ENCODE measurements at places on chromosomes 11 and 22. TPM values are rescaled to one million over a fixed set of nuclear protein-coding genes. Genes with fewer than 3 reads are reported as not detected.

C11orf24 gene
- 11.4 TPM for total RNA-seq

DPP3 gene
- total RNA-seq, result 28.5 TPM

- no peaks in the 10 kb centered on the region for H3K4me1 ChIP-seq
- H3K27ac ChIP-seq, result no peak overlapping the region
- DNase-seq, result no peak
- no peaks in the 10 kb centered on the region for H3K27me3 ChIP-seq
Observed at GRCh38 chr11:129285402-129285786, 90.3 kb upstream of the BARX2 start.

DNA sequence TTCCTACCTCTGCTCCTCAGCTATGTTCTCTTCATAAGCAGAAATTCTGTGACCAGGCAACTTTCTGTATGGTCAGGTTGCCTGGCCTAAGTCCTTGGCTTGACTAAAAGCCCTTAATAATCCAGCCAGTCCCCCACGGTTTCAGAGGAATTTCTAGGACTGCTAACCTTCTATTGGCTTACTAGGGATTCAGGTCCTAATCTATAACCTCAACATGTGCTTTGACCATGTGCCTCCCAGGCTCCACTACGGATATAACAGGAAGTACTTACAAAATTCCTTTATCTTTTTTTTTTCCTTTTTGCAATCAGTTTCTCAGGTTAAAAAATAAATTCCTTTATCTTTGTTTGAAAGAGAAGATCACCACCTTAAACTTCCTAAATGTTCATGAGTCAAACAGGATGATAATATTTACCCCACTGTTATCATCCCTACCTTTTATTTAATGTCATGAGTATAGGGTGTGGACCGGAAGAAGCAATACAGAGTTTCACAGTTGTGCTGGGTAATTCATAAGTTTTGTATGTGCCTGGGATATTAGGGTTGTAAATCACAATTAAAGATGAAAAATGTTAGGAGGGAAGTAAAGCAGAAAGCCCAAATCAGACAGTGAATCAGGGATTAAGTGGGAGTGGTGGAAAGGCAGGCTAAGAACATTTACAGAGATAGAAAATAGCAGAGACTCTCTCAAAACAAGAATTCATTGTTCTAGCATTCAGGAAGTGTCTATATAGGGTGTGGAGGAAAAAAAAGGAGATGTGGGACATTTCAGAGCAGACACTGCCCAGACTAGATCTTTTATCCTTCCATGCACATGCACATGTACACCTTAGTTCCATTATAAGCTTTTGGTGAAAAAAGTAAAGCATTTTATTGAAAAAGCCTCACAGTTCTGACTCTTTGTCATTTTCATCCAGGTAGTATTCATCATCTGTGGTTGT, 10.7 kb upstream of the POGLUT3 start:
- no peak for DNase-seq
- no peaks in the 10 kb centered on the region for H3K4me1 ChIP-seq
- H3K27me3 ChIP-seq, result no peaks in the 10 kb centered on the region
- H3K36me3 ChIP-seq, result no peaks in the 10 kb centered on the region

DNA sequence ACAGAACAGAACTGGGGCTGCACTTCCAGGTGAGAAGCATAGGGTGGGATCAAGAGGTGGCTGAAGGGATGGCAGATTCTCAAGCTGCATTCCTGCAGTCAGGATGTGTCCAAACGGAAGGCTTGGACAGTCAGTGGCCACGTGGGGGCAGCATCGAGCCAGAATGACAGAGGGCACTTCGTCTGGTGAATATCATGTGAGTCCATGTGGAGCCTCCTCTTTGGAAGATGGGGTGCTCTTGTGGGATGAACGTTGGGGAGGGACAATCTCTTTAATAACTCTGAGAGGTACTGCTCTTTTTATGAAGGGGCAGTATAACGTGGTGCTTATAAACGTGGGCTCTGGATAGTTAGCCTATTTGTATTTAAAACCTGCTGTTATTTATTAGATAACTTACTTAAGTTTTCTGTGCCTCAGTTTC, 154.9 kb upstream of the NAV2 start:
- no peak overlapping the region for H3K27ac ChIP-seq
- no peak overlapping the region for H3K4me3 ChIP-seq
- no peaks in the 10 kb centered on the region for H3K4me1 ChIP-seq
- peak; percentile 37 for DNase-seq

GRCh38 chr11:92636543-92637188, 332.8 kb upstream of the MTNR1B start:
- no peaks in the 10 kb centered on the region for H3K27me3 ChIP-seq
- H3K4me1 ChIP-seq, result no peaks in the 10 kb centered on the region
- DNase-seq, result no peak
- no peaks in the 10 kb centered on the region for H3K36me3 ChIP-seq

DNA sequence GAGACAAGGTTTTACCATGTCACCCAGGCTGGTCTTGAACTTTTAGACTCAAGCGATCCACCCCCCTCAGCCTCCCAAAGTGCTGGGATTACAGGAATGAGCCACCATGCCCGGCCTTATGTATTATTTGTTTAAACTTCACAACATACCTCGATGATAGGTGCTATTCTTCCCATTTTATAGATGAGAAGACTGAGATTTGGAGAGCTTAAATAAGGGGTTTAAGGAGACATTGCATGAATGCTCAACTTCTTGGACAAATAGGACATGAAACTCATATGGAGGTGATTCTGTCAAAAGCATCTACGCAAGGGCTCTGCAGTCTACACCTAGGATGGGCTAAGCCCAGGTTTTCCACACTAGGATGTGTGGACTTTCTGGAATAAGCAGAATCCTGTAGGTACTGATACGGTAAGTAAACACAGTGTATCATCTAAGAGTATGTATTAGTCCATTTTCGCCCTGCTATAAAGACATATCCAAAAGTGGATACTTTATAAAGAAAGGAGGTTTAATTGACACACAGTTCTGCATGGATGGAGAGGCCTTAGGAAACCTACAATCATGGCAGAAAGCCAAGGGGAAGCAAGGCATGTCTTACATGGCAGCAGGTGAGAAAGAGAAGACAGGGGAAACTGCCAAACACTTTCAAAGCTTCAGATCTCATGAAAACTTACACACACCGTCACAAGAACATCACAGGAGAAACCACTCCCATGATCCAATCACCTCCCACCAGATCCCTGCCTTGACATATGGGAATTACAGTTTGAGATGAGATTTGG, 62.8 kb upstream of the CAPRIN1 start:
- H3K36me3 ChIP-seq, result no peaks in the 10 kb centered on the region
- H3K27me3 ChIP-seq, result no peaks in the 10 kb centered on the region
- DNase-seq, result no peak
- no peaks in the 10 kb centered on the region for H3K4me1 ChIP-seq
- no peak overlapping the region for H3K4me3 ChIP-seq

DNA sequence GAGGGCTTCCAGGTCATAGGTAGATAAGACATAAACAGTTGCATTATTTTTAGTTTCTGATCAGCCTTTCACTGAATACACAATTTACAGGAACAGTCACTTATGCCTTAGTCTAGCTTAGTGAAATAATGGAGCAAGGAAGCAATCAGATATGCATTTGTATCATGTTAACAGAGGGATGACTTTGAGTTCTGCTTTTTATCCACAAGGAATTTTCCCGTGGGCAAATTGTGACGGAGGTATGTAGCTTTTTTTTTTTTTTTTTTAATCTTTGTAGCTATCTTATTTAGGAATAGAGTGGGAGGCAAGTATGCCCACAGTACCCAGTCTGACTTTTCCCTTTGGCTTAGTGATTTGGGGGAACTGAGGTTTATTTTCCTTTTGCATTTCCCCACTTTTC, 3.4 kb upstream of the NLRP10 start:
- no peak overlapping the region for H3K4me3 ChIP-seq
- no peaks in the 10 kb centered on the region for H3K36me3 ChIP-seq
- H3K27ac ChIP-seq, result no peak overlapping the region

DNA sequence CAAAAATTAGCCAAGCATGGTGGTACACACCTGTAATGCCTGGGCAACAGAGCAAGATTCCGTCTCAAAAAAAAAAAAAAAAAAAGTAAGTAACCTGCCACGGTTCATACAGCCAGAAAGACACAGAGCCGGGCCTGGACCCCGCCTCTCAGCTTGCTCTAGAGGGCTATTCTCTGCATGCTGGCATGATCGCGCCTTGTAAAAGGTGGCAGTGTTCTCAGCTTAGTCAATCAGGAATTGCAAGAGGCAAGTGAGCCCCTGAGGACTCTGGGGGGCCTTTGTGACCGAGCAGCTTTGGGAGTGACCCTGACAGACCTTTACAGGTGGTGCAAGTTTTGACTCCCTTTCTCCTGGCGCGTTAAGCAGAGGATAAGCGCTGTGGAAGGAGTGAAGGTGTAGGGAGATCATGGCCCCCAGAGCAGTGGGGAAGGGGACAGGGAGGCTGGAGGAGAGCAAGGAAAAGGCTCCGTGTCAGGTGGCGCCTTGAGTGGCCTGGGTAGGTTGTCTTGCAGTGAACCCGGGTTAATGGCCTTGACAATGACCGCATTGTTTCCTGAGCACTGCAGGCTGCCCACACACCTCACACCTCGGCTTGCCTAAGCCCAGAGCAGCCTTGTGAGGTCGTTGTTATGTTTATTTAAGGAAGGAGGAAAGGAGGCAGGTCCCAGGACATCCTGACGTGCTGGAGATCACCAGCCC, 48.9 kb downstream of the CDPF1 start:
- H3K4me1 ChIP-seq, result peaks cover 14% of the 10 kb centered on the region
- peak overlapping the region; percentile 27 for H3K27ac ChIP-seq
- no peak overlapping the region for H3K4me3 ChIP-seq
- no peaks in the 10 kb centered on the region for H3K27me3 ChIP-seq

- H3K4me3 ChIP-seq, result no peak overlapping the region
- no peaks in the 10 kb centered on the region for H3K4me1 ChIP-seq
- H3K36me3 ChIP-seq, result no peaks in the 10 kb centered on the region
- no peak for DNase-seq
Observed at GRCh38 chr22:26993886-26994285, 336.5 kb downstream of the MIAT start.

- no peaks in the 10 kb centered on the region for H3K36me3 ChIP-seq
- H3K4me1 ChIP-seq, result no peaks in the 10 kb centered on the region
- H3K4me3 ChIP-seq, result no peak overlapping the region
- no peak overlapping the region for H3K27ac ChIP-seq
Observed at GRCh38 chr22:44909241-44909640, 100.6 kb downstream of the PHF21B start.

DNA sequence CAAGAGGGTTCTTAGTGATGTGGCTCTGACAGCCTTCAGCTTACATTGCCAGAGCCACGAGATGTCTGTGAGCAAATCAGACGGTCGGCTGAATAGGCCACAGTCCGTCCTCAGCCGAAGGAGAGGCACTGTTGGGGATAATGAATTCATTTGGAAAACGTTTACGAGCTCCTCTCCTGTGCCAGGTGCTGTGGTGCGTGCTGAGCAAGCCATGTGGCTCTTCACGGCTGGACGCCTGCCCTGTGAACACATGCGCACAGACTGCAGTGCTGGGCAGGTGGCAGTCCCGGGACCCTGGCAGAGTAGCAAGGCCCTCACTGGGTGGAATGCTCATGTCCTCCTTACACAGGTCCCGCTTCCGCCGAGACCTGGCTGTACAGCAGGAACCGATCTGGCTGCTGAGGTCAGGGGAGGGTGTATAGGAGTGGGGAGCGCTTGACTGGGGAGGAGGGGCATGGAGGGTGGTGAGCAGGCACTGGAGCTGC, 6.8 kb downstream of the TBC1D22A start:
- no peaks in the 10 kb centered on the region for H3K27me3 ChIP-seq
- DNase-seq, result peak; percentile 87
- H3K4me3 ChIP-seq, result peak overlapping the region; percentile 5
- peaks cover 47% of the 10 kb centered on the region for H3K4me1 ChIP-seq

DNA sequence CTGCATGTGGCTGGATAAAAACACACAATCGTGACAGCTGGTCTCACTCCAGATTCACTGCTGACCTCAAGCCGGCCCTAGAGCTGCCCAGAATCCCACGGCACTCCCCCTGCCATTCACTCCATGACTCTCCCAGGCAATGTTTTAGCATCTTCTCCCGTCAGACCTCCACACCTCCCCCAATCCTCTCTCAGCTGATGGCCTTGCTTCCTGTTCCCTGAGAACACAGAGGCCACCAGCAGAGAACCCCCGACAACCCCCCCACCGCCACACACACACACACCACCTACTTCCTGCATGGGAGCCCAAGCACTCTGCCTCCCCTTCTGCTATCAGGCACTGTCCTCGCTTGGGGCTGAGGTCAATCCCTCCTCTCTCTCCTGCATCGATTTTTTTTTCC, 9.3 kb downstream of the TNKS1BP1 start:
- no peak overlapping the region for H3K4me3 ChIP-seq
- DNase-seq, result no peak
- no peaks in the 10 kb centered on the region for H3K27me3 ChIP-seq
- peaks cover 67% of the 10 kb centered on the region for H3K4me1 ChIP-seq
- no peaks in the 10 kb centered on the region for H3K36me3 ChIP-seq

DNA sequence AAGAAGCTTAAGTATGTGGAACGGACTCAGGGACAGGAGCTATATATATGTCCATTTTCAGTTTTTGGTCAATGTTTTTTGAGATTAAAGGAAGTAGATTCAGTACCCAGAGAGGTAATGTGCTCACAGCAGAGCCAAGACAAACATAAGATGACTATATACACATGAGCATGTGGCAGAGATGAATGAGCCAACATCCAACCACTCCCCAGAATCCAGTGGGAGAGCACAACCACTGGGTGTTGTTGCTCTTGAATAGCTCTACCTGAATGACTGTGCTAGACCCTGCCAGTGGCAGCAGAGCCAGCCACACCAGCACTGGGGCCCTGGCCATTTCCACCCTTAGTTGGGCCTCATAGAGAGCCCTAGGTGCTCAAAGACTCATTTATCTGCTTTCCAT, 10.7 kb upstream of the SYTL2 start:
- no peaks in the 10 kb centered on the region for H3K4me1 ChIP-seq
- no peak overlapping the region for H3K4me3 ChIP-seq
- H3K27me3 ChIP-seq, result no peaks in the 10 kb centered on the region
- no peak for DNase-seq
- H3K36me3 ChIP-seq, result no peaks in the 10 kb centered on the region
- H3K27ac ChIP-seq, result no peak overlapping the region

DNA sequence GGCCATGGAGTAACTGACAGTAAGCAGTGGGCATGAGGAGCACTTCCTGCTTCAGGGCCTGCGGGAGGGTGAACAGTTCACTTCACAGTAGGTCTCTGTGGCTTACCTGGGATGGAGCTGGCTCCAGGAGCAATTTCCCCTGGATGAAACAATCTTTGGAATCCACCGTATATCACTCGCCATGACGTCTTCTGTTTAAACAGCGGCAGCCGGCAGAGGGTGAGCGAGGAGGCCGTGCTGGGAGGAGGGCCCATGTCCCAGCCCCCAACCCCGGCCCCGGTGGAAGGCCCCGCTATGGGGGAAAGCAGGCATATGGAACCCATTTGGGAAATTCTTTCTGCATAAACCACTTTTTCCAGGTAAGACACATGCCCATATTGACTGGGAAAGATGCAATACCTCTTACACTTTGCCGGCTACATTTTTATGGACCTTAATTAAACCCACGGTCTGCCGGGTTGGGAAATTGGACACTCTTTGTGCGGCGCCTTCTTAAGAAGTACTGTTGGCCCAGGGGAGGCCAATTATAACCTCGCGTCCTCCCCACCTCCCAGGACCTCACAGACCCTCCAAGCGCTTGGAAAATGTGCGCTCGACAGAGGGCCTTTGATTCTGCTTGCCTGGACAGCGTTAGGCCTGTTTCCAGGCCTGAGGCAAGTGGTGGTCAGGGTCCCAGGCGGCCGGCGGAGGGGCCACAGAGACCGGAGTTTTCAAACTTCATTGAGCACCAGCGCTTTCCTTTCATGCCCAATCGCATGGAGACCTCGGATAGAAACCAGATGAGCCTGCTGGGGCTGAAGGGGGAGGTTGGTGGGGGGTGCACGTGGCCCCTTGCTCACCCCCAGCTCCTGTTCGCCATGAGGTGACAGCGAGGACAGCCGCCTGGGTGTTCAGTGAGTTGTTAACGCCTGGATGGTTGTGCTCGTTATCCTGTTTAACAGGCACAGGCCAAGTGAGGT, 40.4 kb downstream of the SMIM38 start:
- H3K36me3 ChIP-seq, result no peaks in the 10 kb centered on the region
- H3K4me1 ChIP-seq, result no peaks in the 10 kb centered on the region
- peaks cover 8% of the 10 kb centered on the region for H3K27me3 ChIP-seq
- H3K4me3 ChIP-seq, result no peak overlapping the region

Measured in gastrocnemius medialis (tissue), 4 donors.